Activated T-cell treated with anti-CD3 and anti-CD28 coated beads, Interleukin-2, amount 50 U/mL, for 1 hour (primary cell): ENCODE measurements at places on chromosomes 3 and 15.
A peak's percentile ranks its signal among the peaks of the same experiment; 100 is the strongest.

DNA sequence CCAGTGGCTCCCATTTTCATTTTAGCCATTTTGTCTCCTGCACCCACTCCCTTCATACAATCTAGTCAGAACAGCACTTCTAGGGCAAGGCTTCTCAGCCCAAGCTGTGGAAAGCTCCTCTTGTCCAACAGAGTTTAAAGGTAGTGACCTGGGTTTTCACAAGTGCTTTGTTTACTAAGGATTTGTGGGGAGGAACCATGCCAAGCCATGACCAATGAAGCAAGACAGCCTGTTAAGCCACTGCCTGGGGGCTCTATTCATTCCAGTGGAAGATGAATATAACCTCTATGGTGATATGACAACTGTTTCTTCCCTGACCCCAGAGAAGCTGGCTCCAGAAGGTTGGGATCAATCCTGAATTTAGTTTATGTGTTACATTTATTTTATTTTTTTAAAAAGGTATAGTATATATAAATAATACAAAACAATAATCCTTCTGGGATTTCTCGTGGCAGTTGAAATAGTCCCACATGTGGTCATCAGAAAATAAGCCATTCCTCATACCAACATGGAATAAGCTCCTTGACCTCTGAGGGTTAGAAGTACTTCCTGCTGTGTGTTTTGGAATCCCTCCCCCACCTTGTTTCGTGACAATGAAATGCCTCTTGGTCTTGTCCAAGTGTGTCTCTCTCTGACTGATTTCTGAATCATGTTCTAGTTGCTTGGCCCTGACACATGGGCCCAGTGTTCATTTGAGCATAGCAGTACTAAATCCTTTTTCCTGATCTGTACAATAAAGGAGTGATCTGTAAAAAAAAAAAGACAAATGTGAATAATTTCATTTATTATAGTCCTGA lies 13.3 kb upstream of the THUMPD3 start:
- no peak for DNase-seq

DNA sequence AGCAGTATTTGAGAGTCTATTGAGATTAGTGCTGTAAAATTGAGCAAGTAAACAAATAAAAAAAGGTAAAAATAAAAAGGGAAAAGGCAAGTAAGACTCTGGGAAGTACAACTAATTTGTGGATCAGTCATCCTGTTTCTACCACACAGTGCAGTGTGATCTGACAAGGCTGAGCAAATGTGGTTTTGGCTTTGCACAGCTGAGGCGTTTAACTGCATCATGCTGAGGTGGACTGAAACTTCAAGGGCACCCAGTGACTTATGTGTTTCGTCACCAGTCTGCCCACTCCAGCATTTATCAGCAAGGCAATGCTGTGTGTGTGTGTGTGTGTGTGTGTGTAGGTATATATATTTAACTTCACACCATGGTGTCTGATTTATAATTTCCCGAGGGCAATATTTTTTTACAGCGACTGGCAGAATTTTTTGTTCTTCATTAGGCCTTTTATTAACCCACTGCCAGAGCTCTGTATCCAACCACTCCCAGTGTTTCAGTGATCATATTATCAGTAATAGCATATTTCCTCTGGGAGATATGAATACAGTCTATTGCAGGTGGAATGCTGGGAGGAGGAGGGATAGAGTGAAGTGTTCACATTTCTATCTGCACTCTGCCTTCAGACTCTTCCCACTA lies 131.5 kb upstream of the SATB1 start:
- peak; percentile 31 for DNase-seq

- no peak for DNase-seq
Measured at GRCh38 chr3:143507735-143508580, 340.3 kb downstream of the SLC9A9 start.

- no peak for DNase-seq
Measured at GRCh38 chr3:170977949-170978745, 48.4 kb downstream of the SLC2A2 start.

DNA sequence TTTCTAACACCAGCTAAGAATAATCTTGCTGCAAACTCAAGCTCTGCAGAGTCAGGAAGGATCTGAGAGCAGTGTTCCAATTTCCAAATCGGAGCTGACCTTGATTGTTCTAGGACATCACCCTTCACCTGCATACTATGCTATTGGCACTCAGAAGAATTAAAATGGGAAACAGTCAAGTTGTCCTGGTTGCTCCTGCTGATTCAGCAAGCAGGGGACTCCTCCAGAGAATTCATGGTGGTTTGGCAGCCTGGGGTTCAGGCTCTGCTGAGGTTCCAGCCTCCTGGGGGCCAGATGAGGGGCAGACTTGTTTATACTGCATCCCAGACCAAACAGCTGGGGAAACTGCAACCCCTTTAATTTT lies 213.7 kb upstream of the ADAMTS9 start:
- DNase-seq, result no peak

DNA sequence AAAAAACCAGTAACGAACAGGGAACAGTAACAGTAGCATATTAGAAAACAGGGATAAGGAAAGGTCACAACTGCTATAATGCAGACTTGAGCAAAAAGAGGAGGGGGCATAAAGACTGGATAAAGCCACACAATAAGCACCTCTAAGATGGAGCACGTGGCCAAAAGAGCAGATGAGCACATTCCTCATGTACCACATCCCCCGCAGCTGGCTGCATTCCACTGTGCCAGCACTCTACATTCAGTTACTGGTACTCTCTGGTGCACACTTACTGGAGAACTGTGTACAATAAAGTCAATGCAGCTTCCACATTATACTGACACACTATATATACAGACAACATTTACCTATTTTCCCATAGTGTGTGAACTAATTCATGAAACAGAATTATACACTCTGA lies 64.7 kb downstream of the UBE3A start:
- DNase-seq, result no peak

DNA sequence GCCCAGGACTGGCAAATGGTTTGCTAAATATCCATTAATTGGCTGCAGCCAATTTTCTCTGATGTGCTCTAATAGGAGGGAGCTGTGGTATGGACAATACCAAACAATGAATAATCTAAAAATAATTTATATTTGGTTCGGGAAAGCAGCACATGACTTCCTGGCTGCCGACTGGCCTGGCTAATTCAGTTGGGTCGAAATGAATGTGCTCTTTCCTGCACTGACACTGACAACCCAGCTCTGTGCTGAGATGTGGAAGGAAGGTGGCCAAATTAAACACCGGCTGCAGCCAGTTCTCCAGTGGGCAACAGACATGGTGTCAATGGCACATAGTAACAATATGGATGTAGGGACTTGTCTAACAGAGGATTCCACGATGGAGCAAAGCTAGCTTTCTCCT lies 21.1 kb upstream of the COLQ start:
- DNase-seq, result no peak

- DNase-seq, result no peak
Measured at GRCh38 chr3:164918905-164919304, 159.4 kb downstream of the SI start.

GRCh38 chr3:164604687-164605086 lies 473.6 kb downstream of the SI start:
- DNase-seq, result no peak

GRCh38 chr3:125054449-125055329 lies 1.1 kb downstream of the HEG1 start:
- no peak for DNase-seq
